ENCODE measurements at places on chromosomes 2 and 18.
A peak's percentile ranks its signal among the peaks of the same experiment; 100 is the strongest.

DNA sequence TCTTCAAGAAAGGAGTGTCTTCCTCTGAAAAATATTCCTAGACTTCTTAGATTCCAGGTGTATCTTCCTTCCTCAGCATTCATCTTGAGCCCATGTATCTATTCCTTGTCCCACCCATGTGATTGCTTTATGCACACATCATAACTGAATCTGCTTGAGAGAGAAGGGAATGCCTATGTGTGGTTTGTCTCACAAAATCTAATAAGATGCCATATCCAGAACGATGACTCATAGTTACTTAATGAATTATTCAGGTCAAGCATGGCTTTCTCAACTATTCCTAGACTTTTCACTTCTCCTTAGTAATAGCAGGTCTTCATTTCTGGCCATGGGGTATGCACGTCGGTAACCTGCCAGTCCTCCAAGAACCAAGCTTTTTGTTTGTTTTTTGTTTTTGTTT, 121.8 kb downstream of the SETBP1 start:
- no peak for DNase-seq

DNA sequence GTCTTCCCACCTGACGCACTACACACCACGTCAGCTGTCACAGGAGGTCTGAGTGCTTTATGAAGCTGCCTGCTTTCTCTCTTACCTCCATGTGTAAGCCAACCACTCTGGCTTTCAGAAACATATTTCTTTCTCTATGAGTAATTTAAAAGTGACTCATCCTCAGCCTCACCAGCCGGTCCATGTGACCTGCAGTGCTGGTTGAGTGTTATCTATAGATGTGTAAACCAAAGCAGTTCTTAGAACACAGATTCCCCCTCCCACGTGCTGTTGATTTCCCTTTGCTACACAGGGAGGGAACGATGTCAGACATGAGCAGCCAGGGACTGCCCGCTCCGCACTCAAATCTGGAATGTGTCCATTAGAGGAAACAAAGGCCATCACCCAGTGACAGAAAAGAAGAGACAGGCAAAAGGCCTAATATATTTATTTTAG, 157.8 kb downstream of the BCL2 start:
- DNase-seq = peak; percentile 60

DNA sequence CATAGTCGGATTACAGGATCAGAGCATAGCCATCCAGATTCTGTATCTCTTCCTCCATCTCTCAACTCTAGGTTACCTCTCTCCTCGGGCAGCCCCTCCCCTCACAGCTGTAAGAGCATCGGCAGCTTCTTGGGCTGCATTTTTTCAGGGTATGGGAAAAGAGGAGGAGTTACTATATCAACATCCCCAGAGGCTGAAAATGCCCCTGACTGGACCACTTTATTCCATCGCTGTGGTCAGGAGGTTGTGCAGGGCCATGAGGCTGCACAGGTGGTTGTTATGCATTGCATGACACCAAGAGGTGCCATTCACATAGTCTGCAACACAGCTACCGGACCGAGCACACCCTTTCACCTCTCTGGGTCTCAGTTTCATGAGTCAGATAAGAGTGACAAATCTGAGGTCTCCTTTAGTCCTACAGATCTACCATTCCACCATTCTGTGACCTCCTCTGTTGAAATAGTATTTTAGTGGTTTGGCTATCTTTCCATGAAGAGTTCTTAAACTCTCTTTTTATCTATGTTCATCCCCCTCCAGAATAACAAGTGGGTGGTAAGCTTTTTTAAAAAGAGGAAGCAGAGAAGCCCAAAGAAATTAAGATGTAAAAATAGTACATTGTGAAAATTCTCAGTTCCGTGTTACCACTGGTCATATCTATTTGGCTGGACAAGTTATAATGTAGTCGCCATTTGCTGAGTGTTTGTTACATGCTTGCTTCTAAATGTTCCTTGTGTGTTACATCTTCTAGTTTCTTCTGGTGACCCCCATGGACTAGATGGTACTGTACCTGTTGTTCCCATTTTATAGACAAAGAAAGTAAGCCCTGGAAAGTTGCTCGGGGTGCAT, 56.6 kb upstream of the SLC1A4 start:
- DNase-seq = no peak

DNA sequence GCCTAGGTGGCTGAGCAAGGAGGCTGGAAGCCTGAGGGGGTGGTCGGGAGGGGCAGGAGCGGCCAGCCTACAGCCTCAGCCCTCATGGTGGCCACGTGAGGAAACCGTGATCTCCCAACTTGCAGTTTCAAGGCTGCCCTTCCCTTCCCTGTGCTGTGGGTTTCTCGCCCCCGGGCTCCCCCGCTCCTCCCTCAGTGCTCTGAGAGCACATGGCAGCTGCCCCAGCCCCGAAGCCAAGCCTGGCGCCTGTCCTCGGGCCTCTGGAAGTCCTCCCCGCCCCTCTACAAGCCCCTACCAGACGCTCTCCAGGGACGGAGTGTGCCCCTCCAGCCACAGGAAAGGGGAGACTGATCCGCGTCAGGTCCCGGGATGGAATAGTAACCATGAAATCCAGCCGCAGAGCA, 586 bp upstream of the ANKRD23 start:
- DNase-seq = no peak

- DNase-seq = no peak
These were observed 96.1 kb downstream of the NRP2 start for GRCh38 chr2:205778356-205778755.

DNA sequence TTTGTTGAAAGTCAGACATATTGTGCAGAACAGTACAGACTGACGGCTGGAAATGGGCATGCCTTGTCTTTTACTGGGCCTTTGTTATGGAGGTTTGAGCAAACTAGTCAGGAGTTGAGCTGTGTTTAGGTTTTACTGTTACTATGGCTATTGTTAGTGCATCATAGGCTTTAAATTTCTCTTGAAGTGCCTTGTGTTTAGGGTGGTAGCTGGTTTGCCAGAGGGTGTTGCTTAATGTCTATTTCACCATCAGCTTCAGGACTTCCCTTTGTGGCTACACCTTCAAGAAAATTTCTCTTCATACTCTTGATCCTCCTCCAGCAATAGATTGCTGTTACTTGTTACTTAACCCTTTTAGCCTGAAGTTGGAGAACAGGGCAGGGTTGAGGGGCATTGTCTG, 104.6 kb downstream of the CAPN13 start:
- DNase-seq = no peak

- peak; percentile 5 for DNase-seq
These were observed 308.1 kb downstream of the ZEB2 start for GRCh38 chr2:144211826-144212225.

- DNase-seq = no peak
These were observed 32.1 kb downstream of the ADRA2B start for GRCh38 chr2:96083989-96084857.

DNA sequence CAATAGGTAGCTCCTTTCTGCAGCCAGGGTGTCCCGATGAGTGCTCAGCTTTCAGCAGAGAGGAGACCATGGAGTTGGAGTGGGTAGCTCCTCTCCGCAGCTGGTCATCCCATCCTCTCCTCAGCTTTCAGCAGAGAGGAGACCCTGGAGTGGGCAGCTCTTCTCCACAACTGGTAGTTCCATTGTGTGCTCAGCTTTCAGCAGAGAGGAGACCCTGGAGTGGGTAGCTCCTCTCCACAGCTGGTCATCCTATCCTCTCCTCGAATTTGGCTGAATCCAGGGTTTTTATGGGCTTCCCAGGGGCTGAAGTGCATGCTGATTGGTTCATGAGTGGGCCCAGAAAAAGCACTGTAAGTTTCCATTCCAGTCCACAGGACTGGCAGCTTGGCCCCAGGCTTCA, 75.2 kb downstream of the NCOA1 start:
- no peak for DNase-seq

DNA sequence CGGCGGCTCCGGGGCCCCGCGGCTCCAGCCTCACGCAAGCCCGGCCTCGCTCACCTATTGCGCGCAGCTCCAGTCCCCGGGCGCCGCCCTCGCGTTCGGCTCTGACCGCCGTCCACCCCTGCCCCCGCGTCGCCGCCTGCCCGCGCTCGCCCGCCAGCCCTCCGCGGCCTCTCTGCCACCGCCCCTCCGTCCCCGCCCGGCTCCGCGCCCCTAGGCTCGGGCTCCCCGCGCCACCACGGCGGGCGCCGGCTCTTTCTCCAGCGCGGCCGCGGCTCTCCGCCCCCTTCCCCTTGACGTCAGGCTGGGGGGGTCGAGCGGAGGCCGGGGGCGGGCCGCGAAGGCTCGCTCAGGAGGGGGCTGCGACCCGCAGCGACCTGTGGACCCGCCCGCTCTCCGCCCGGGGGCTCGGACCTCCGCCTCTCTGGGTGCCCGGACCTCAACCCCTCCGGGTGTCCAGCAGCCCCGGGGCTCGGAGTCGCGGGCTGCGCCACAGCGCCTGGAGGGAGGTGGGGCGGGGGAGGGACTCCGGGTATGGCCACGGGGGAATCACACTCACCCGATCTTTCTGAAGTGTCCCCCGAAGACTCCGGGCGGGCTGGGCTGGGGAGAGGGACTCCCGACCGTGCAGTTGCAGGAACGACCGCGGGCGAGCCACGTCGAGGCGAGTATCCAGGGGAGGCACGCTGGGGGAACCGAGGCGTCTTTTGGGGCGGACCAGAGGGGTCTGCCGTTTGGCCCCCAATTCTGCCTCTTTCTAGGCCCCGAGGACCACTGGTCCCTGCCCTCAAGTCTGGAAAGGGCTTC, at the start of gene SEMA4C:
Gene SEMA4C, minus strand, starts transcription at position 259 of the 804 bp plus-strand sequence. CDS start 2,194 bp downstream, outside the sequence.
- no peak for DNase-seq

GRCh38 chr2:234102112-234102511, 51.6 kb downstream of the SPP2 start:
- no peak for DNase-seq

GRCh38 chr2:26644188-26644835, 3.1 kb upstream of the CIB4 start:
- DNase-seq = no peak

DNA sequence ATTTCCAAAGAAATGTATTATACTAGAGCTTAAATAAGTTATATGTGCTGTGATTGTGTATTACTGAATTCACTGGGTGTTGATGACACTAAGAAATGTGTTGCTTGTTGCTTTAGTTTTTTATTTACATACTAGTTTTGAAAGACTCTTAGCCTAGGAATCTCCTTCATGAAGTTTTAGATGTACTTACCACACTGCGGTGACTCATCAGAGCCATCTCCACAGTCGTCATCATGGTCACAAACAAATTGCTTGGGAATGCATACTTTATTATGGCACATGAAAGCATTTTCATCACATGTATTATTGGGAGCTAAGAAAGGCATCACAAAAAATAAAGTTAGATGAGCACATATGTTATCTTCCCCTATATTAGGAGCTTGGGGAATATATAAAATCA, 1624.2 kb downstream of the LRP1B start:
- no peak for DNase-seq

- no peak for DNase-seq
These were observed 176.1 kb upstream of the ZFP36L2 start for GRCh38 chr2:43402452-43402937.

DNA sequence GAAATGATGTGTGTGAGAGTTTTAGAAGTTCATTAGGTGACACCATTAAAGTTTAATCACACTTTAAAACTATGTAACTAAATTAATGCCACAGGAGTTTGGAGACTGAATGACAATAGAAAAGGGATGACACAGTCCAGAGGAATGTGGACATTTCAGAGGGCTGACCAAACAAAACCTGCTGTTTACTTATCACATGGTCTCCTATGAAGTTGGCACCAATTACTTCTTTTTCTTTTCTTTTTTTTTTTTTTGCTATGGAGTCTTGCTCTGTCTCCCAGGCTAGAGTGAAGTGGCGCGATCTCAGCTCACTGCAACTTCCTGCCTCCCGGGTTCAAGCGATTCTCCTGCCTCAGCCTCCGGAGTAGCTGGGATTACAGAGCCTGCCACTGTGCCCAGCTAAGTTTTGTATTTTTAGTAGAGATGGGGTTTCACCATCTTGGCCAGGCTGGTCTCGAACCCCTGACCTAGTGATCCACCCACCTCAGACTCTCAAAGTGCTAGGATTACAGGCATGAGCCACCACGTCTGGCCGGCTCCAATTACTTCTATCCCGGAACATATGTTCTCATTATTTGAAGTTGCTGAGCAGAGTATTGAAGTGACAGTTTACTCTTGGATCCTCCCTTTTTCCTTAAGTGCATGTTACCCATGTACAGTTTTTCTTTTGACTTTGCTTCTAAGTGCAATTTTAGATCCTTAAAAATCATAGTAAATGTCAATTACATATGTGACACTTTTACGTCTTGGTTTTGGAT, 4.3 kb downstream of the AGPS start:
- no peak for DNase-seq

DNA sequence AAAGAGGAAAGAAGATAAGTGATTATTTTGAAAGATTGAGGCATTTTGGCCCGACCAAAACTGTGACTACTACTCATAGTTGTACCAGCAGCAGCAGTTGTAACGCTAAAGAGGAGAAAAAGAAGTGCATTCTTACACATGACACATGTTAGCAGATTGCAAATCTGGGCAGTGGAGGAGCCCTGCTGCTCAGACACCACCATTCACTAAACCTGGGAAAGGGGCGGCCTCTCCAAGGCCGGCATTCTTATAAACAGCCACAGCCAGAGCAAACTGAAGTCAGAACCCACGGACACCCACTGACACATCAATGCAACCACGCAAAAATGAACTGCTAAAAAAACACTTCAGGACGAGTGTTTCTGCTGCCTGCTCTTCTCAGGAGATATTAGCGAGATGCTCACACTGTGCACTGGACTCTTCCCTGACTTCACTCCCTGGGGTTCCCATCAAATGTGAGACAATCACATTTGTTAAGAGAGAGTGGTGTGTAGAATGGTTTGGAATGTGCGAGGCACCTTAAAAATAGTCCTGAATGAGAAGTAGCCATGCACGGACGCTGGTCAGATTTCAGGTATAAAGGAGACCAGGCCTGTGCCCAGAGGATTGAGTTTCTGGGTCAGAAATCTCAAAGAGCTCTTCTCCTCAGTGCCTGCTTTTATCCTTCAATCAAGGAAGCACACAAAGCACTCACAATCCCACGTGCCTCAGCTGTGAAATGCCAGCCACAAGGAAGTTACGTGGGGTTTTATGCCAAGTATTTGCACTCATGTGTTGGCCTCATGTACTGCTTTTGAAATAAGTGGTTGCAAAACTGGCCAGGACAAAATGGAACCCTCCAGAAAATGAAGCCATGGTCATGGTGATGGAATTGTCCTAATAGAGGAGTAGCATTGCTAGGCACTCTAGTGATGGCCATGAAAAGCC, 83.4 kb downstream of the MTCL1 start:
- no peak for DNase-seq

- no peak for DNase-seq
These were observed 663.3 kb upstream of the ACVR2A start for GRCh38 chr2:147181351-147182029.

GRCh38 chr18:50114448-50114847, 80.5 kb downstream of the MYO5B start:
- DNase-seq = no peak

- no peak for DNase-seq
These were observed 42.3 kb upstream of the GPC1 start for GRCh38 chr2:240392948-240393830.

- DNase-seq = no peak
These were observed 160.1 kb downstream of the GFPT1 start for GRCh38 chr2:69226903-69227302.

- DNase-seq = no peak
These were observed 314.4 kb downstream of the MTX2 start for GRCh38 chr2:176583607-176584006.

Data from DND-41 (cell line).